LNCaP clone FGC (cell line): ENCODE measurements at places on chromosomes 4 and X.

DNA sequence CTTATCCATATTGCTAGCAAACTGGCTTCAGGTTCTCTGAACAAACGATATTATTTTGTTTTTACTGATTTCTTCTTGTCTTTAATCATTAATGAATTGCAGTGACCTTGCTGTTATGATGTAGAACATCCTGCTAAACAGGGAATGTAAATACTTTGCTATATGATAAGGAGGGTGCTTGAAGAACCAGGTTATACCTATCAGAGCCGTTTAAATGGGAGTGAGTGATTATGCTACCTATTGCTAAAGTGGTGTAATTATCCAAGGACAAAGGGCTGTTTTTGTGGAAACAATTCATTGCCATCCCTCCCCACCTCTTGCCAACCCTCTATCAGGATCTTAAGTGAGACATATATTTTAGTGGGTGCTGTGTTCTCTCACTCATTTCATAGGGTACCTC, 788.9 kb downstream of the RPA4 start:
- DNase-seq = no peak

DNA sequence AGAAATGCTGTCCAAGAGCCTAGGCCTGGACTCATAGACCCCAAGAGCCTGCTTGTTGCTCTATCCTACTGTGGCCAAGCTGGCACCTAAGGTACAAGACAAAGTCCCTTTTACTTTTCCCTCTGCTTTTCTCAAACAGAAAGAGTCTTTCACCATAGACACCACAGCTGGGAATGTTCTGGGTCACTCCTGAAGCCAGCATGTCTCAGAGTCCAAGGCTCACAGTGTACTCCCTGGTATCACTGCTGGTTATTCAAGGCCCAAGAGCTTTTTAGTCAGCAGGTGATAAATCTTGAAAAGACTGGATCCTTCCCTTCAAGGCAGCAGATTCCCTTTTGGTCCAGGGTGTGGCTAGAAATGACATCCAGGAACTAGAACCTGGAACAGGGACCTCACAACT, 328.8 kb downstream of the IQCM start:
- DNase-seq = no peak

- DNase-seq = no peak
Observed at GRCh38 chrX:44908827-44909226, 35.8 kb downstream of the KDM6A start.

- no peak for DNase-seq
Observed at GRCh38 chr4:86556791-86557415, 37.2 kb upstream of the PTPN13 start.

DNA sequence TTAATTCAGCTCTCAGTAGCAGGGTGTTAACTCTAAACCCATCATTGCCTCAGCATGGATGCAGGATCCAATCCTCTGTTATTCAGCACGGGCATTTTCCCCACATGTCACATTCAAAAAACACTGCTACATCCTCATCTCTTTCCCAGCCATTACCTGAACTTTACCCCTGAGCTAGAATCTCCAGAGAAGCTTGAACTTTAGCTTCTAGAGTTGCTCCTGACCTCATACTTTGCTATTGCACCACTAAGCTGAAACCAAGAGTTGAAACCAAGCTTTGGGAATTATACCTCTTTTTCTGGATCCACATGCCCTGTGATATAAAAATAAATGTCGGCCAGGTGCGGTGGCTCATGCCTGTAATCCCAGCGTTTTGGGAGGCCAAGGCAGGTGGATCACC, 90.7 kb downstream of the SHROOM3 start:
- no peak for DNase-seq

- DNase-seq = no peak
Observed at GRCh38 chrX:140920416-140920815, 82.0 kb upstream of the SPANXB1 start.
